T follicular helper cell (primary cell): ENCODE measurements at places on chromosomes 11 and 22.
A peak's percentile ranks its signal among the peaks of the same experiment; 100 is the strongest.

- no peak for DNase-seq
These were observed 134.0 kb downstream of the HIPK3 start for GRCh38 chr11:33390944-33391892.

- no peak for DNase-seq
These were observed 2.7 kb downstream of the DCDC1 start for GRCh38 chr11:31366795-31367194.

DNA sequence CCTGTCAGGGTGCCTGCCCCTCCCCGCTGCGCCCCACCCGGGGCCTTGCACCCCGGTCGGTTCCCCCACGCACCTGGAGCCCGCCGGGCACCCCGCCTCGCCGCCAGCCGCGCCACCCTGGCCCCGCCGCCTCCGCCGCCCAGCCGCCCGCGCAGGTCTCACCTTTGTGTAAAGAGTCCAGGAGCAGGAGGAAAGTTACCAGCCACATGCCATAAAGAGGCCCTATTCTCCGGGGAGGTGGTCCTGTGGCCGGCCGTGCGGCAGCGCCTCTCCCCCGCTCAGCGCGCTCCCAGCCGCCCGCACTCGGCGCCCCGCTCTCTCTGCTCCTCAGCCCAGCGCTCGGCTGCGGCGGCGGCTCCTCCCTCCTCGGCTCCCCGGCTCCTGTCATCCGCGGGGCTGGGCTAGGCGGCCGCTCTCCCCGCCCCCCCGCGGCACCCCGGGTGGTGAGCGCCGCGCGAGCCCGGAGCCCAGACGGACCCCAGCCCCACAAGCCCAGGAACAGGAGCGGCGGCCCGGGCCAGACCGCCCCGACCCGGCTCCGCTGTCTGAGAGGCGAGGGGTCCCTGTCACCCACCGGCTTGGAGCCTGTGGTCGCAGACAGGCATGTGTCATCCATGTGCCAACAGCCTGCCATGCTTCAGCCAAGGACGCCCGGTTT, at the start of gene DSCAML1:
DSCAML1 (minus strand) TSS at position 345 of the 658 bp plus-strand sequence; CDS start at position 208, 137 bp downstream.
- DNase-seq: peak; percentile 13

DNA sequence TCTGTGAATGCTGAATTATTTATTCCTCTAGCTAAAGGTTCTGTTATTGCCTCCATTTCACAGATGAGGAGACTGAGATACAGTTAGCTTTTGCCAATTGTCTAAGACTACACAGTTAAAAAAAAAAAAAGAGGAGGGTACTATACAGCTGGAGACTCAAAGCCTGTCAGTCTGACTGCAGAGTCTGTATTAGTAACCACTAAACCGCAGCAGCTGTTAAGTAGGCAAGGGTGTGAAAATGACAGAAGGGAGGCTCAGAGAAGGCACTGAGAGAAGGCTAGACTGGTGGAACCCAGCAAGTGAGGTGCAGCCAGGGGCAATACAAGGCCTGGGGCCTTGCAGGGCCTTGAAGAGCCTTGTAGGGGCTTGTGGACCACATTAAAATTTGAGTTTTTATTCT, 181.2 kb downstream of the CSNK2A3 start:
- DNase-seq: peak; percentile 20

DNA sequence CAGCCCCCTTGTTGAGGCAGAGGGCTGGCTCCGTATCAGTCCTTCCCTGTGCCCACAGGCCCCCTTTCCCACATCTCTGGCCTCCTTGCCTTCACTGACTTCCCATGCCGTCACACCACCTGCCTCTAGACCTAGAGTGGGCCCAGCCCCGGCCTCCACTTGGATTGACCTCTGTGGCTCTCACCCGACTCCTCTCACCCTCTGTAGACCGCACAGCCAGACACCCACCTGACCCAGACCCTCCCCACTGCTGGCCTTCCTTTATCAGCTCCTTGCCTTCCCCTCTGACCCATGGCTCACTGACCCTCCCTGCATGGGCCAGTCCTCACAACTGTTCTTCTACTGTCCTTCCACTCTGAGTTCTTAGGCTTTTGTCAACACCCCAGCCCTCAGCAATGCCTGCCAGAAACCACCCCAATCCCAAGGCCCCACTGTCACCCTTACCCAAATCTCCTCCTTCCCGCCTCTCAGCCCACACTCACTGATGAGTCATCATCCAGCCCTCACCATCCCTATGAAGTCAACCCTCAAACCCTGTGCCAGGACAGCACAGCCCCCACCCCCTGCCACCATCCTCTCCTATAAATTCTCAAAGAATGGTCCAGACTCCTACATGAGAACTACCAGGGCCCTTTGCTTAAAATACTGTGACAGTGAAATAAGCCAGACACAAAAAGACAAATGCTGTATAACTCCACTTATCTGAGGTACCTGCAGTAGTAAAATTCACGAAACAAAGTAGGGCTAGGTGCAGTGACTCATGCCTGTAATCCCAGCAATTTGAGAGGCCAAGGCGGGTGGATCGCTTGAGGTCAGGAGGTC, 53.4 kb downstream of the SCGB1A1 start:
- no peak for DNase-seq

DNA sequence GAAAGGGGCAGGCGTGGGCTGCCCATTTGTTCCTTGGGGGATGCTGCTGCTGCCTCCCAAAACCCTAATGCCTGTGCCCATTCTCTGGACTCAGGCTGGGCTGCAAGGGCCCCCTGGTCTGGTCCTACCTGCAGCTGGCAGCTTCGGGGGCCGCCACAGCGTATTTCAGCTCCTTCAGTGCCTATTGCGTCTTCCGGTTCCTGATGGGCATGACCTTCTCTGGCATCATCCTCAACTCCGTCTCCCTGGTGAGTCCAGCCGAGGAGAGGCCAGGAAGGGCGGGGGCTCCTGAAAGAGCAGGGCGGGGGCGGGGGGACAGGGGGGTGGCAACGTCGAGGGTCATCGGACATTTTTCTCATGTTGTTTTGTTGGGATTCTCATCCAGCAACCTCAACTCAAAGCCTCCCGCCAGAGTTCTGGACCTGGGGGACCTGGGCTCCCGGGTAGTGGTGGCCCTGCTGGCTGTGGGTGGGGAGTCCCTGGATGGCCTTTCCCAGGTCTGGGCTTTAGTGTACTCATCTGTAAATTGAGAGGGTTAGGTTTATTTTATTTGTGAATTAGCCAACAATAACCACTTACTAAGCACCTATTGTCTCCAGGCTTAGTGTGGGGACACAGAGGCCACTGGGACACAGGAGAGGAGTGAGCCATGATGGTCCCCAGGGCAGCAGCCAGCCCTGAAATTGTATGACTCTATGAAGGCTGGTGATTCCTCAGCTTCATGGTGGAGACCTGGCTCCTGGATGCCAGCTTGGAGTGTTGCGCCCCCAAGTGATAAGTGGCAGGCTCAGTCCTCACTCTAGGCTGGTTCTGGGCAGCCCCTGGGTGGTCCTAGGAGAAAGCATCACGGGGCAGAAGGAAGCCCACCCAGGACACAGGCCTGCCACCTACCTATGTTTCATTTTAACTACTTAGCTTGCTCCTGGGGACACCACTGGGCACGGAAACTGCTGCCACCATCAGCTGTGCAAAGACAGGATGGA, 36.0 kb downstream of the CAPN1 start:
- DNase-seq: no peak

DNA sequence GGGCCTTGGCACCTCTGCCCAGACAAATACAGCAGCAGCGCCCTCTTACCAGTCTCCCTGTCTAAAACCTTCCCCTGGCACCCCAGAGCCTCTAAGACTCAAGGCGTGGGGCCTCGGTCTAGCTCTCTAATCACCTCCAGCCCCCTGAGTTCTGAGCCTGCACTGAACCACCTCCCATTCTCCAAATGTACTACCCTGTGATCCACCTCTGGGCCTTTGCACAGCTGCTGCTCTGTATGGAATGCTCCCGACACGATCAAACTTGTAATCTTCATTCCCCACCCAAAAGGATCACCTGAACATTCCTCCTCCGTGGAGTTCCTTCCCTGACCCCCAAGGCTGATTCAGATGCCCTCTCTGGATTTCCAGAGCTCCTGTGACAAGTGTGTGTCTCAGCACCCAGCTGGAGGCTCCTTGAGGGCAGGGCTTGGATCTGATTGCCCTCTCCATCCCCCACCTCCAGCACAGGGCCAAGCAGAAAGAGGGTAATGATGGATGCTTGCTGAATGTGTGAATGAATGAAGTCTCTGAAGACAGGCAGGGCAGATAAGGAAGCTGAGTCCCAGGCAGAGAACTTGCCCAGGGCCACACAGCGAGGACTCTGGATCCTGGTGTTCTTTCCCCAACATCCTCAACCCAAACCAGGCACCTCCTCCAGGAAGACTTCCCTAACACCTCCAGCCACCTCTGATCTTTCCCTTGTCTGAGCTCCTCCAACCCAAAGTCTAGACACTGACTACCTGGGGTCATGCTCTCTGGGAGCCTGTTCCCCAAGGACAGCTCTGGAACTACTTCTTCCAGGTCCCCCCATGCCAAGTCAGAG, 18.3 kb downstream of the STARD10 start:
- DNase-seq: no peak

DNA sequence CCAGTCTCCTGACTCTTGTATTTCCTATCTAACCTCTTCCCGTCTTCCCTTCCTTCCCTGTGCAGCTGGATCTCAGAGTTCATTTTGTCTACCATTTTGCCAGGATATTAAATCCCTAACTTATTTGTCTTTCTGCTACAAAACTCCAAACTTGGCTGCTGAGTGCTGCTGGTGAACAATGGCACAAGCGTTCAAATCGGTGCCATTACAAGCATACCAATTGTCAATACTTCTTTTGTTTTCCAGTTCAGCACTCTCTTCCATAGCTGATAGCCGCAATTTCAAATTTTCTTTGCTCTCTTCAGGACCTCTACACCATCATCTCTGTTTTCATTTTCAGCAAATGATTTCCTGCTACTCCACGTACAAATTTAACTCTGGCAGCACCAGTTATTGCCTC, 13.4 kb downstream of the IL18 start:
- DNase-seq: no peak

GRCh38 chr11:9616042-9616675, 42.7 kb downstream of the WEE1 start:
- no peak for DNase-seq

DNA sequence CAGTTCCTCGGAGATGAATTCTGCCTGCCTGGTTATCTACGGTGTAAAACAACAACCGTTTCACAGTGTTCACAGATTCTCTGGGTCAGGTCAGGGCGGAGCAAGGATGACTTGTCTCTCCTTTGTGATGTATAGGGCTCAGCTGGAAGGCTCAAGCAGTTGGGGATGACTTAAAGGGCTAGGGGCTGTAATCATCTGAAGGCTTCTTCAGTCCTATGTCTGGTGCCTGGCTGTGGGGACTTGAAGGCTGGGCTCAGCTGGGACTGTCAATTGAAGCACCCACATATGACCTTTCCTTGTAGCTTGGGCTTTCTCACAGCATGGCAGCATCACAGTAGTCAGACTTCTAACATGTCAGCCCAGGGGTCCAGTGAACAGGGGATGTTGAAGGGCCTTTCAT, 29.3 kb downstream of the EIF3F start:
- no peak for DNase-seq

GRCh38 chr22:22767876-22768602, 119.6 kb upstream of the IGLL5 start:
- DNase-seq: no peak

- DNase-seq: no peak
These were observed 470.7 kb upstream of the B3GAT1 start for GRCh38 chr11:134882671-134883297.

DNA sequence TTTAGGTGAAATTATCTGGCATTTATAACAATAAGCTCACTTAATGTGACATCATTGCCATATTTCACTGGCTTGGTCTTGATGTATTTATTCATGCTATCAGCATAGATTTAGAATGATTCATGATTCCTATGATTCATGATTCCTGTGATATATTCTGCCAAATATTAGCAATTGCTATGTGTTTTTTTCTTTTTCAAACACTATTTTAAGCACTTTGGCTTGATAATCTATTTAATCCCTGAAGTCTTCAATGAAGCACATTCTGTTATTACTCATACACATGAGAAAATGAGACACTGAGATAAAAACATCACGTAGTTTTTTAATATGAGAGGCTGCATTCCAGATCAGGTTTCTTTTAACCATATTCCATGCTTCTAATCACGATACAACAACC, 78.5 kb downstream of the LUZP2 start:
- DNase-seq: no peak

- DNase-seq: no peak
These were observed 44.5 kb downstream of the RAB6A start for GRCh38 chr11:73716153-73717056.

- no peak for DNase-seq
These were observed 28.4 kb downstream of the RNF169 start for GRCh38 chr11:74777038-74777437.

GRCh38 chr11:6096417-6096816, 11.1 kb upstream of the OR56B4 start:
- no peak for DNase-seq

DNA sequence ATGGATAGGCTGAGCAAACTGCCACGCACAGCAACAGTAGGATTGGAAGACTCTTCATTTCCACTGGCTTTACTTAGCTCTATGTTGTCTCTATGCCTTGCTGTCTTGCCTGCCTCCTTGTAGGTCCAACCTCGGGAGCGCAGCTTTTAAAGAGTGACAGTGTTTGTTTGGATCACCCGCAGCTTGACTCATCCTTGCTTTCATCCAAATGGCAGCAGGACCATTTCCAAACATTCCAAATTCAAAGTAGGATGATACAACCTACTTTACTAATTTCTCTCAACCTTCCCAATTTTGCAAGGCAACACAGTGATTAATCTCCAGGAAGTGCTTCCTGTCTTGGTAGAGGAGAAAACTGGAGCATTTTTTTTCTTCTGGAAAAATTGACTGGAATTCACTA, at the start of gene MMP3:
MMP3 (minus strand) TSS at position 121 of the 400 bp plus-strand sequence; CDS start at position 58, 63 bp downstream.
- no peak for DNase-seq

DNA sequence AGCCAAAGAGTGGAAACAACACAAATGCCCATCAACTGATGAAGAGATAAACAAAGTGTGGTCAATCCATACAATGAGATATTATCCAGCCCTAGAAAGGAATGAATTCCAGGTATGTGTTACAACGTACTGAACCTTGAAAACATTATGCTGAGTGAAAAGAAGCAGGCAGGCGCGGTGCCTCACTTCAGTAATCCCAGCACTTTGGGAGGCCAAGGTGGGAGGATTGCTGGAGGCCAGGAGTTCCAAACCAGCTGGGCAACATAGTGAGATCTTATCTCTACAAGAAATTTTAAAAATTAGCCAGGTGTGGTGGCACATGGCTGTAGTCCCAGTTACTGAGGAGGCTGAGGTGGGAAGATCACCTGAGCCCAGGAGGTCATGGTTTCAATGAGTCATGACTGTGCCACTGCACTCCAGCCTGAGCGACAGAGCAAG, 24.6 kb upstream of the TESMIN start:
- DNase-seq: no peak
